Fibroblast of upper back skin (primary cell): ENCODE measurements at places on chromosomes 4 and X.
A peak's percentile ranks its signal among the peaks of the same experiment; 100 is the strongest.

DNA sequence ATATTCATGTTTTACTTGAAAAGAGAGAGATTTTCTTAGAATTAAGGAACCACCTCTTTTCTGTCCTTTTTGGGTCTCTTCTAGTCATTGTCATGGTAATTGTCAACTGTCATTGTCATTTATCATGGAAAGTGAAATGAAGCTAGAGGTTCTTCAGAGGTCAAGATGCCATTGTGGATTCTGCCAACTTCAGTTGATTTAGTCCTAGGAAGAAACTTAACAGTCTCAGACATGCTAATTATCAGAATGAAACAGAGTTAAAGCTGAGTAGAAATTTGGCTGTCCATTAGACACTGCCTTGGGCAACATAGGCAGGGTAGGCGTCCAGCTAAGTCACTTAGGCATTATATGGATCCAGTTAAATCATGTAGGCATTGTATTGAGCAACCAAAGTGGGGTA lies 796.1 kb upstream of the ADGRL3 start:
- no peak for DNase-seq

DNA sequence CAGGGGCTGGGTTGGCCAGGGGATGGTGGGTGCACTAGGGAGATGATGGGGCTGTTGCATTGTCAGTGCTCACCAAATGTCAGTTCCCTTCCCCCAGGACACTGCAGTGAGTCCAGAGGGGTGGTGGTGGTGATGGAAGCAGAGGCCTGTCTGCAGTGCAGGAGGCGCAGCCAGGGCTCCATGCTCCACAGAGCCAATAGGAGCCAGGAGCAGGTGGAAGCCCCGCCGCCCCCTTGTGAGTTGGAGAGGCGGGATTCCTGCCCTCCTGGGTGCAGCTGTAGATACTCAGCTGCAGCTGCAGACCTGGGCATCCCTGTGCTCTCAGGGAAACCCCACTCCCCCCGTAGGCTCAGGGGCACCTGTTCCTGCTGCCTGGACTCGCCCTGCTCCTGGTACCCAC lies 284.7 kb downstream of the EVC2 start:
- DNase-seq, result no peak

DNA sequence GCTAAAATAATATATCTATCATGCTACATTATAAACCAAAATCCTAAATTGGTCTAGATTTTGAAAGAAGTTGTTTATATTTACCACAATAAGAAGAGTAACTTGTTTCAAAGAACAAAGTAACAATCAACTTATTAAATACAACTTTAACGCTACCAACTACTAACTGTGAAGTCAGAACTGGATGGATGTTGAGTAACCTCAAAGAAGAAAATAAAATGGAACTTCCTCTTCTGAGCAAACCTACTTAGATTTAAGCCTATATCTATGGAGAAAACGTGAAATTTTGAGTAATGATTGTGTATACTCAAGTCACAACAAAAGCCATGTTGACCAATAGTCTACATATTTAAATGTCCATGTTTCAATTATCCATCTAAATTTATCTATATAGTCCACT lies 25.7 kb downstream of the SH3RF1 start:
- no peak for DNase-seq

- no peak for DNase-seq
Measured at GRCh38 chr4:37754410-37755185, 68.4 kb upstream of the RELL1 start.

- DNase-seq, result peak; percentile 16
Measured at GRCh38 chrX:86002076-86002896, 45.1 kb downstream of the CHM start.

- no peak for DNase-seq
Measured at GRCh38 chr4:29717287-29718057, 1002.7 kb upstream of the PCDH7 start.

GRCh38 chr4:119543779-119544178 lies 84.8 kb downstream of the PDE5A start:
- DNase-seq, result no peak

- DNase-seq, result no peak
Measured at GRCh38 chr4:157983300-157983699, 189.5 kb downstream of the GASK1B start.
